Stimulated activated CD4-positive, alpha-beta T cell treated with anti-CD3 and anti-CD28 coated beads, Interleukin-1b, Interleukin-23, amount 100 ng/mL, for 1 hour (primary cell): ENCODE measurements at places on chromosomes 11 and 22.

GRCh38 chr11:72331761-72332160, 87.8 kb upstream of the PHOX2A start:
- no peak for DNase-seq

DNA sequence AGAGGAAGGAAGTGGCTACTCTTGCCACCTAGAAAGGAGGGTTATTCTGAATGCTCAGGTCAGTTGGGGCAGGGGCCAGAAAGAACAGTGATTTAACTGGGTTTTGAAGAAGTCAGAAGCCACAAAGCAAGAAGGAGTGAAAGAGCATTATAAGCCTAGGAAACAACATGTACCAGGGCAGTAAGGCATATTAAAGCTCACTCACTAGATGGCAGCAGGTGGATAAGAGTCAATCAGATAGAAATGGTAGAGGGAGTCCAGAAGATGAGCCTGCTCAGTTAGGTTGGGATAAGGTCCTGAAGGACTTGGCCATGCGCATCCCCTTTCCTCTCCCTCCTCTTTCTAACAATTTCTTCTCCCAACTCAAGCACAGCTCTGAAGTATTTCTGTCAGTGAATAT, 22.0 kb upstream of the PATE1 start:
- no peak for DNase-seq

GRCh38 chr22:19429950-19430889, 1.3 kb downstream of the HIRA start:
- no peak for DNase-seq

- DNase-seq = no peak
These were observed 8.7 kb upstream of the OR4B1 start for GRCh38 chr11:48207881-48208280.

- no peak for DNase-seq
These were observed 13.7 kb upstream of the POU2AF2 start for GRCh38 chr11:111231836-111232235.

DNA sequence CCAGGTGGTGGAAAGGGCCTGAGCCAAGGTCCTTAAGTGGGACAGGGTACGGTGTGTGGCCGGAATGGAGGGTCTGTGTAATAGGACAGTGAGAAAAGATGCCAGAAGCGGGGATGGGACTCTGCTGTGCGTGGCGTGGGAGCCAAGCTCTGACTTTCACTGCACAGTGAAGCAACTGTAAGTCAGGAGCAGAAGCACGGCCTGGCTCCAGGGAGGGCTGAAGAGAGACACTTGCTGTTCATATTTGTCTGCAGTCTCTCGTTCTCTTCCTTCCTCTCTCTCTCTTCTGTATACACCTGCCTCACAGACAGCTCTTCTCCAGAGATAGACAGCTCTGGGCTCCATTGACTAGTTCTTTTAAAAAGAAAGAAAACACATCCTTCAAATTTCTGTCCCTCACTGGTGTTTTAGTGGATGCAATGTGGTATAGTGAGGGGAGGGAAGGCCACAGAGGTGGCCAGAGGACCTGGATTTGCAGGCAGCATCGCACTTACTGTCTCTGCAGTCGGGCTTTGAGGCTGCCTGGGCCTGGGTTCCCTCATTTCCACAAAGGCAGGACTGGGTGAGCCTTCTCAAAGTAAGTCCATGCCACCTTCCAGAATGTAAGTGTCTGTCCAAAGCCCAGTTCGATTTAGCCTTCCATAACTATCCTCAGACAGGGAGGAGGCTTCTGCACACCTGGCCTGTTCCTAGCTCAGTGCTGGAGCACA, 2.1 kb downstream of the IL17RA start:
- no peak for DNase-seq

GRCh38 chr11:76768909-76769560, 14.1 kb upstream of the TSKU start:
- no peak for DNase-seq

GRCh38 chr11:1521382-1522080, 35.0 kb upstream of the MOB2 start:
- DNase-seq = no peak

GRCh38 chr22:31143537-31143936, 3.2 kb upstream of the PLA2G3 start:
- no peak for DNase-seq

DNA sequence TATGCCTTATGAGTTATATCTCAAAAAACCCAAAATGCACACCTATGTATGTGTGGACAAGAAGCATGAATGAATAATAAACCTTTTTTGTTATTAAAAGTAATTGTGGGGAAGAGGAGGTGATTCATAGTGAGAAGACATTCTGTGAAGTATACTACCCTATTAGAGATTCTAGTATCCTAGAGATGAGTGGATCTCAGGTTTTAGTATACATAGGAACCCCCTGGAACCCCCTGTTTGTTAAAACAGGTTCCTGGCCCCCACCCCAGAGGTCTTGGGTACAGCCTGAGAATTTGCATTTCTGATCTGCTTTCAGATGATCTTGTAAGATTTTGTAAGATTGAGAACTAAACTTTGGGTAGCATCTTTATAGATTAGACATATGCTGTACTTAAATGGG, 17.5 kb downstream of the NUCB2 start:
- DNase-seq = no peak

DNA sequence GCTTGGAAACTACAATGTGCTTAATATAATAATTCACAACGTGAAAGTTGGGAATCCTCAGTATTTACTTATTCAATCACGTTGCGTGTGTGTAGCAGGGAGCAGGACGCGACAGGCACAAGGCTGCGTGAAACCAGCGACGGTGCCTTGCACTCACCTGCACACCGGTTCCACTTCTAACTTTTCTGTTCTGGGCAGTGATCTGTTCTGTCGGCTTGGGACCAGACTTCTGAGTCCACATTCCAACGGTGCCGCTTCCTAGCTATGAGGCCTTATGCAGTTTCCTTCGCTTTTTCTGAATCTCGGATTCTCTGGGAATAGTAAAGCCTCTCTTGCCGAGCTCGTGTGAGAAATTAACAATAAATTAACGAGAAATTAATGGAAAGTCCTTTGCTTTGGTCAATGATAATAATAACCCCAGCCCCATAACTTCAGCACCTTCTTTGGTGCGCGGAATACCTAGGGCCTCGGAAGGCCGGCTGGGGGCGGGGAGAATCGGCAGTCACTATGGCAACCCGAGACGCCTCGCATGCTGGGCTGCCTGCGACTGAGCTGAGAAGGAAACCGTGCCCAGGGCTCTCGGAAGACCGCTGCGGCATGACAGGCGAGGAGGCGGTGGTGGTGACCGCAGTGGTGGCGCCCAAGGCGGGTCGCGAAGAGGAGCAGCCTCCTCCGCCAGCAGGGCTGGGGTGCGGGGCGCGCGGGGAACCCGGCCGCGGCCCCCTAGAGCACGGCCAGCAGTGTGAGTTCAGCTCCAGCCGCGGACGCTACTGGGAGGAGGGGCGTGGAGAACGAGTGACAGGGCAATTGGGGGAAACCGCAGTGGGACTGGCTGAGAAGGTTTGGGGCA, at the start of gene C11orf97:
TSS of gene C11orf97 (plus strand) at position 530 of the 850 bp plus-strand sequence. CDS start at position 598, 68 bp downstream.
- DNase-seq = no peak

DNA sequence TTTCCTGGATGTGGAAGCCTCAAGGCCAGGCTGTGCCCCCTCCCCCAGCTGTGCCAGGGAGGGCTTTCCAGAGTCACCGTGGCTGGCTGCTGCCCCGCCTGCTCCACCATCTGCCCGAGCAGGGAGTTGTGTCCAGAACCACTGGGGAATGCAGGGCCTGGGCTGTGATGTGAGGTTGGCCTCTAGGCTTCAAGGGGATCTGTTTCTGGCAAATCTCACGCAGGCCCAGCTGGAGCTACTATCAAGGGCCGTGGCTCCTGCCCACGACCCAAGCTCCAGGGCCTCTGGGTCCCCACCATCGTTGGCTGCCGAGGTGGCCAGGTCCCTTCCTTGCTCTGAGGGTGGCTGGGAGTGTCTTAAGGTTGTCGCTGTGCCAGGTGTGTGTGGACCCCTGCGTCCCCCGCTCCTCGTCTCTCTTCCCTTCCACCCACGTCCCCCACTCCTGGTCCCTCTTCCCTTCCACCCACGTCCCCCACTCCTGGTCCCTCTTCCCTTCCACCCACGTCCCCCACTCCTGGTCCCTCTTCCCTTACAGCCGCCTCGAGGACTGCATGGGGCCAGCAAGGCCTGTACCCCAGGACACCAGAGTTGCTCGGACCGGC, 6.1 kb downstream of the BRSK2 start:
- DNase-seq = no peak

- no peak for DNase-seq
These were observed 841 bp upstream of the EIF4G2 start for GRCh38 chr11:10809373-10810160.

- DNase-seq = no peak
These were observed 15.1 kb downstream of the LIMK2 start for GRCh38 chr22:31227186-31227585.

GRCh38 chr11:76167590-76167989, 38.7 kb downstream of the WNT11 start:
- DNase-seq = no peak

DNA sequence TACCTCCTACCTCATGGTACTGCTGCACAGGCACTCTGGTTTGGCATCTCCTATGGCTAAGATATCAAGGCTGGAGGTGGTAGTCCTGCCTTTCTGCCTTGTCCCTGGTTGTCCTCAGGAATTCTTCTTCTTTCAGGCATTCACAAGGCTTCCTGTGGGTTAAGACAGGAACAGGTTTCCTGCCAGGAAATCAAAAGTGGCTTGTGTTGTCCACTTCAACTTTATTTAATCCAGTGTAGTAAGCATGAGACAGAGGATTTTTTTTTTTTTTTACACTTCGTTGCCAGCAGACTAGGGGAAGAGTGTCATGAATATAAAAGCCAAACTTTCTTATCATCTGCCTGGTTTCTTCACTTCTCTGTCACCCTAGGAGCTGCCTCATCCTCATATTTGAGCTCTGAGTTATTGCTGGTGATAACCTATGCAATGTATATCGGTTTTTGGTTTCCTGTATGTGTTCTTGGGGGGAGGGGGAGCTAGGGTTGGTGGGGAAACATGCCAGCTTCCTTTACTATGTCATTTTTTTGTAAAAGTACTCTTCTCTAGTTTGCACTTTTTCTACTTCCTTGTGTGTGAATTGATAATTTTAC, 50.2 kb downstream of the XKR3 start:
- no peak for DNase-seq

DNA sequence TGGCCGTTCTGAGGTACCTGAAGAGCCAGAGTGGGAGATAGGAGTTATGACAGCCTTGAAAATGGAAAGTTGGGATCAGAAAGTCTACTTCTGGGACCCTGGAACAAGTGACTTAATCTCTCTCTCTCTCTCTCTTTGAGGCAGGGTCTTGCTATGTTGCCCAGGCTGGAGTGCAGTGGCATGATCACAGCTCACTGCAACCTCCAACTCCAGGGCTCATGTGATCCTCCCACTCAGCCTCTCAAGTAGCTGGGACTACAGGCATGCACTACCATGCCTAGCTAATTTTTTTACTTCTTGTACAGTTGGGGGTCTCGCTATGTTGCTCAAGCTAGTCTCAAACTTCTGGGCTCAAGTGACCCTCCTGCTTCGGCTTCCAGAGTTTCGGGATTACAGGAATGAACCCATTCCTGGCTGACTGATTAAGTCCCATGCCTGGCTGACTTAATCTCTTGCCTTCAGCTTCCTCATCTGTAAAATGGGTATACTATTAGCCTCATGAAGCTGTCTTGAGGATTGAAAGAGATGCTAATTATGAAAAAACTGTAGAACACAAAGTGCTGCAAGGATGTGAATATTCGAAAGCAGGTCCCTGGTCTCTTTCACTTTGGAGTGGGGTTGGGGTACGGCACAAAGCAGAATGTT, 87.7 kb downstream of the UBASH3B start:
- DNase-seq = no peak

DNA sequence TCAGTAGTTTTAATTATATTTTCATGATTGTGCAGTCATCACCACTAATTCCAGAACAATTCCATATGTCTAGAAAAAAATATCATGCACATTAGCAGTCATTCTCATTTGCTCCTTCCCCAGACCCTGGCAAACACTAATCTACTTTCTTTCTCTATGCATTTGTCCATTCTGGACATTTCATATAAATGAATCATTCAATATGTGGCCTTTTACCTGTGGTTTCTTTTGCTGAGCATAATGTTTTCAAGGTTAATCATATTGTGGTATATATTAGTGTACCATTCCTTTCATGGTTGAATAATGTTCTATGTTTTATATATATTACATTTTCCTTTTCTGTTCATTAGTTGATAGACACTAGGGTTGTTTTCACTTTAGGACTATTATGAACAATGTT, 811.1 kb upstream of the RAG2 start:
- no peak for DNase-seq

GRCh38 chr11:60974726-60975125, 3.2 kb downstream of the CD6 start:
- DNase-seq = no peak
